Caki2 (cell line): ENCODE measurements at places on chromosomes 1 and 21. TPM values are rescaled to one million over a fixed set of nuclear protein-coding genes. Genes with fewer than 3 reads are reported as not detected.

DNA sequence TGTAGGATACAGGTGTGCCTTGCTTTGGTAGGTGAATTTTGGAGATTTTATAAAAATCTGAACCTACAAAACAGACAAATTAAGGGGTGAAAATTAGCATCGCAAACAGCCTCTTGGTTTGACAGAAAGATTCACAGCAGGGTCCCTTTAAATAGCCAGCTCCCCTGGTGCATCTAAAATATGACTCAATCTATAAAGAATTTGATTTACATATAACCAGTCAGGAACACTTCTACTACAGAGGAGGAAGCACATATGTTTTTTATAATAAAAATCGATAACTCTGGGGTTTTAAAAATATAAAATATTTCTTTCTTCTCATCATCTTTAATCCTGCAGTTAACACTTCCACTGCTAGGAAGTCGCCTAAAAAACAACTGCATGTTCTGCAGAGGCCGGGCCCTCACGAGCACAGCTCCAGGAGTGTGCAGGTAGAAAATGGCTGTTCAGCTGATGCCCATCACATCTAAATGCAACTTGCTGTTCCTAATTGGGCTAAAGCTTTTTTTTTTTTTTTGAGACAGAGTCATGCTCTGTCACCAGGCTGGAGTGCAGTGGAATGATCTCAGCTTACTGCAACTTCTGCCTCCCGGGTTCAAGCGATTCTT, 203.4 kb downstream of the HS2ST1 start:
- no peak for DNase-seq

The ZNF670 gene
- total RNA-seq = 2.1 and 3.7 TPM in 2 replicates

DNA sequence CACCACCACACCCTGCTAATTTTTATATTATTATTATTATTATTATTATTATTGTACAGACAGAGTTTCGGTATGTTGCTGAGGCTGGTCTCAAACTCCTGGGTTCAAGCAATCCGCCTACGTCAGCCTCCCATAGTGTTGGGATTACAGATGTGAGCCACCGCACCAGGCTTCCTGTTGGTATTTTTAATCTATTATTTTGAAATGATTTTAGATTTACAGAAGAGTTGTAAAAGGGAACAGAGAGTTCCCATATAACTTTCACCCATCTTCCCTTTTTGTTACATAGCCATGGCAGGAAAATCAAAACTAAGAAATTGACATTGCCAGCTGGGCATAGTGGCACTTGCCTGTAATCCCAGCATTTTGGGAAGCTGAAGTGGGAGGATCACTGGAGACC, 42.9 kb upstream of the CITED4 start:
- DNase-seq = no peak

The PODN gene
- total RNA-seq = not detected in 2 replicates

DNA sequence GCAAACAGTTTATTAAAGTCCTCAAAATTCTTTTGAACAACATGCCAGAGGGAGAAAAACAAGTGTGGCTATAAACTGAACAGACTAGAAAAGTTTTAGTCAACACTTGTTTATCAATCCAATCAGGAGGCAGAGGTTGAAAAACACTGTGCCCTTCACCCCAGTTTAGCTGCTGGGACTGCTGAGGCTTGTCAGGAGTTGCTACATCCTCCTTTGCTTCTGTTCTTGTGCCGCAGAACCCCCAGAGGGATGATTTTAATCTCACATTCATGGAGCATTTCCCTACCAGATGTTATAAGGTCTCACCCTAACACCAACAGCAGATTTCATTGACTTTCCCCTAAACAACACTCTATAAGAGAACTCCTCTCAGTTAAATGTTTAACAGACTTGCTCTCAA, 321.2 kb downstream of the VAV3 start:
- no peak for DNase-seq

GRCh38 chr1:182925661-182926060, 27.3 kb downstream of the SHCBP1L start:
- DNase-seq = no peak

GRCh38 chr1:179867493-179868330, 9.9 kb downstream of the TOR1AIP2 start:
- DNase-seq = peak; percentile 48

GRCh38 chr1:56726706-56727105, 81.6 kb downstream of the PRKAA2 start:
- DNase-seq = no peak

- DNase-seq = peak; percentile 34
These were observed 5.1 kb upstream of the CAPN8 start for GRCh38 chr1:223670458-223671159.

The SAMSN1 gene
- total RNA-seq = not detected in 2 replicates
